ENCODE measurements at places on chromosomes 4 and X.

GRCh38 chrX:133175162-133175561, 43.0 kb downstream of the TFDP3 start:
- no peak for DNase-seq

GRCh38 chr4:31065086-31065485, 344.9 kb downstream of the PCDH7 start:
- DNase-seq: no peak

- DNase-seq: no peak
These were observed 281.3 kb upstream of the FTHL17 start for GRCh38 chrX:31353095-31353494.

GRCh38 chr4:28462766-28463700, 1602.4 kb downstream of the STIM2 start:
- no peak for DNase-seq

DNA sequence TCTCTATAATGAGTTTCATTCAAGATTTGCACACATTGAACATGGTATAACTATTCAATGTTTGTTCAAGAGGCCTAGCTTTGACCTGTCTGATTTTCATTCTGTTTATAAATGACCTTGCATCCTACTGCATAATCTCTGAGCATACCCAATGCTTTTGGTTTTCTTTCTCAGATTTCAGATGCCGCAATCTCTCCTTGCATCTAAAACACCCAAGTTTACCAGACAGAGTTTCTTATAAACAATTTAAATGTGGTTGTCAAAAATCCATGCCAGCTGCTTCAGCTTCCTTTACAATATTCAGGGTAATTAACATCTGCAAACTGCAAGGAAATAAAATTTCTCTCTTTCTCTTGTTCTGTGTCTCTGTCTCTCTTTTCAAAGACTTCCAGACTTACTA, 123.0 kb upstream of the PCDH18 start:
- DNase-seq: no peak

GRCh38 chrX:19647731-19648588, 132.7 kb upstream of the MAP3K15 start:
- DNase-seq: no peak

- no peak for DNase-seq
These were observed 10.3 kb downstream of the HADH start for GRCh38 chr4:107999932-108000539.

GRCh38 chr4:77745792-77746191, 73.4 kb downstream of the CNOT6L start:
- no peak for DNase-seq

DNA sequence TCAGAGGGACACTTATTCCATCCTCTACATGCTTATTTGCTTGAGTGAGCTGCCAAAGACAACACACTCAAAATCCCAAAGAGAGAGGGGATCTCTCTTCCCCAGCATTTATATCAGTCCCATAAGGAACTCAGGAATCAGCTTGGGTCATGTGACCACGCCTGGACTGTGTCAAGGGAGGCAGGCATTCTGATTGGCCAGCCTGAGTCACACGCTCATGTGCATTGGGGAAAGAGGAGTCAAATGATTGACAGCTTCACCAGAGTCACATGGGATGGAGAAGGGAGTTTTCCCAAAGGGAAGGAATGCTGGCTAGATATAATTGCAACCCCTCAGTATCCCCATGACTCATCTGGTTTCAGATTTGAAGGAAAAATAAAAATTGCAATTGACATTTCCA, 49.0 kb downstream of the RWDD4 start:
- no peak for DNase-seq

DNA sequence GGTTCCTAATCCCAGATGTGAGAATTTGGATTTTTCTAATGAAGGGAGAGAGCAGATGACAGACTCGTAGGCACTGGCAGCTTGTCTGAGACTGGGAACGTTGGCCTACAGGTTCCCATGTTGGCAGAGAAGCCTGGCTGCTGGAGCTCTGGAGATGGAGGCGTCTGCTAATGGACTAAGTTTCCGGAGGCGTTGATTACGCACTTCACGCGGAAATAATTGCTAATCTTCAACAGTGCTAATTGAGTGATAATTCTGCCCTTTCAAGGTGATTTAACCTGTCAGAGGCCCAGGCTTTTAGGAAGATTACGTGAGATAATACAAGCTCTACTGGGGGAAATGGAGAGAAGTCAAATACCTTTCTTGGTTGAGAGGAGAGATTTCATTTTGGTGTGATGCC, 77.4 kb downstream of the PSAPL1 start:
- no peak for DNase-seq

DNA sequence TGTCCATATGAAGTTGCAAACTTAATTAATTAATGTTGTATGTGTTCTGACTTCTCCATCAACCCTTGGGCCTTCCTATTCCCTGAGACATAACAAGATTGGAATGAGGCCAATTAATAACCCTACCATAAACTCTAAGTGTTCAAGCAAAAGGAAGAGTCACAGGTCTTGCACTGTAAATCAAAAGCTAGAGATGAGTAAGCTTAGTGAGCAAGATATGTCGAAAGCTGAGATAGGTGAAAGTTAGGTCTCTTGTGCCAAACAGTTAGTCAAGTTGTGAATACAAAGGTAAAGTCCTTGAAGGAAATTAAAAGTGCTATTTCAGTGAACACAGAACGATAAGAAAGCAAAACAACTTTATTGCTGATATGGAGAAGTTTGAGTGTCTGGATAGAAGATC, 58.2 kb upstream of the GPRIN3 start:
- DNase-seq: no peak

DNA sequence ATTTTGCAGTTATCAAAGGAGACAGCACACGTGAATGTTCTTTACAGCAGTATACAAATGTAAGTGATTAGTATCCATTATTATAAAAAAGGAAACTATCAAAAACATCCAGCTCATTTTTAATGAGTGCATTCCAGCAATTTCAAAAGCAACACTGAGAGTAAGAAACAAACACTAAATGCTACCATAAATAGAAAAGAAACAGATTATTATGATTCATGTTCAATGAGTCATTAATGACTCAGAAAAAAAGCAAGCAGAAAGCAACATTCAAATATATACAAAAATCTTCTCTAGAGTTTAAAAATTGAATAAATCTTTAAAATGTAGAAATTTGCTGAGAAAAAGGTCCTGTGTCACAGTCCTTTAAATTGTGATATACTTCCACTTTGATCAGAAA, 346.5 kb upstream of the FMR1 start:
- no peak for DNase-seq
